Activated CD8-positive, alpha-beta memory T cell treated with anti-CD3 and anti-CD28 coated beads for 48 hours (primary cell): ENCODE measurements at places on chromosomes 1 and 21.

- DNase-seq, result no peak
Measured at GRCh38 chr1:44821240-44821715, 13.0 kb downstream of the BTBD19 start.

- no peak for DNase-seq
Measured at GRCh38 chr1:119409731-119410130, 5.2 kb upstream of the HSD3B2 start.

DNA sequence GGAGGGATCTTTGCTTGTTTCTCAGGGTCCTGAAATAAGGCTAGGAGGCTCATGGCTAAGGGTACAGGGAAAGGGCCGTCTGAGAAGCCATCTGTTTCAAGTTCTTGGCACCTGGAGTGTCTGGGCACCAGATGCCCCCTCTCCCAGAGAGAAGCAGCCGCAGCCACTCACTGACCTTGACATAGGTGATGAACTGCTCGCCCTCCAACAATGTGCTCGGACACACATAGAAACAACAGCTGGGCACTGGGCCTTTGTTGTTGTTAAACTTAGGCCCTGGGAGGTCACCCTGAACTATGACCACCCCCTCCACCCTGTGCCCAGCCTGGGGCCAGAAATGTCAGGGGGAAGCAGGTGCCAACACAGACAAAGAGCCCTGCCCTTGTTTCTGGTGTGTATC lies 9.2 kb upstream of the TNNI1 start:
- DNase-seq, result no peak

GRCh38 chr1:66197785-66198184 lies 336.2 kb upstream of the SGIP1 start:
- DNase-seq, result no peak

- DNase-seq, result no peak
Measured at GRCh38 chr1:147786536-147786935, 26.1 kb upstream of the GJA5 start.

DNA sequence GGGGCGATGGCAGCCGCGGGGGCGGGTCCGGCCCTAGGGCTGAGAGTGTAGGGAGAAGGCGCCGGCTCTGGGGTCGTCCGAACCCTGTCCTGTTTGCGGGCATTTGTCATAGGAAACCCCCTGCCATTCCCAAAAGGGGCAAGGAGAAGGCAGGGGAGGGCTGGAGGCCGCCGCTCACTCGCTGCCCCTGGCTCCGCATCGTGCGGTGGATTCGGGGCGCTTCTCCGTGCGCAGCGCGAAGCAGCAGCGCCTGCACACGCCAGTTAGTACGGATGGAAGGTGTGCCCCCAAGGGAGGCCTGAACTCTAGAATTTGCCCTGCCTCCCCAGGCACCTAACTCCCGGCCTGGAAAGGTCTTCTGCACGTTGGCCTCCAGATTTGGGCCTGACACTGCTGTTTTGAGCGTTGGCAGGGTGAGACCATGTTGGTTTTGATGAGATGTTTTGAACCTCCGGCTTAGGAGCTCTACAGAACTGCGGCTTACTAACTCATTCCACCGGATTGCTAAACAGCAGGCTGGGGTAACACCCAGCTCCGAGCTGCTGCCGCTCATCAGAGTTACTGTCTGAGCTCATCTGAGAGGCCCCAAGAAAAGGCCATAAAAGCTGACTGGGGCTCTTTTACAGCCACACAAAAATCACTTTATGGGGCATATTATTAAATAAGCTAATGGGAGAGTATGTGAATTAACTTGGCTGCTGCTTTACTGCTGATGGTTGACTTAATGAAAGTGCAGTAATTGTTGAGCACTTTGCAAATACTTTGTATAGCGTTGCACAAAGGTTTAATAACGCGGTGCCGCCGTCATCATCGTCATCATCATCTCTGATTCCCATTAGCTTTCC lies 987 bp downstream of the GPR137B start:
- no peak for DNase-seq

DNA sequence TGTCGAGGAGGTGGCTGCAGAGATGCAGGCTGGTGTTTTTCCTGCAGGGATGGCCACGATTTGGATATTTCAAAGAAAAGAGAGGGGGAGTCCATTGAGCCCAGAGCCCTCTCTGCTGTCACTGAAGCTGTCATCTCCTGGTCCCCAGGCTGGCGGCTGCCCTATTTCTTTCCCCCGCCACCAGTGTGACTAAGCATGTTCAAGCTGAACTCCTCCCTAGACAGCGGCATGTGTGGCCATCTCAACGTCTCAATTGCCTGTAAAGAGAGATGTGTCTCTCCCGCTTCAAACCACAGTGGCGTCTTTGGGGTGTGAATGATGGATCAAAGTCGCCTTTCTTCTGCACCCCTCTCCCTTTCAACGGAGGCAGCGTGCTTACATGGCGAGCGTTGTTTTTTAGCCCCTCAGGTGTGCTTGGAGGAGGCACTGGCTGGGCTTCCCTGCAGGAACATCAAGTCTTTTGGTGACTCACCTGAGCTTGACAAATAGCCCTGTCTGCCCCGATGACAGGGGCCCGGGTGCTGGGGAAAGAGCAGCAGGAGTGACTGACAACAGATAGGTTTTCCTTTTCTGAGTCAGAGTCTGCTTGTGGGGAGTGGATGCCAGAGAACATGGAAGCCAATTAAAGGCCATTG lies 346.4 kb upstream of the AJAP1 start:
- DNase-seq, result no peak

- DNase-seq, result peak; percentile 49
Measured at GRCh38 chr1:4585216-4585615, 69.2 kb upstream of the AJAP1 start.

GRCh38 chr1:5725406-5725805 lies 266.8 kb downstream of the NPHP4 start:
- DNase-seq, result no peak

DNA sequence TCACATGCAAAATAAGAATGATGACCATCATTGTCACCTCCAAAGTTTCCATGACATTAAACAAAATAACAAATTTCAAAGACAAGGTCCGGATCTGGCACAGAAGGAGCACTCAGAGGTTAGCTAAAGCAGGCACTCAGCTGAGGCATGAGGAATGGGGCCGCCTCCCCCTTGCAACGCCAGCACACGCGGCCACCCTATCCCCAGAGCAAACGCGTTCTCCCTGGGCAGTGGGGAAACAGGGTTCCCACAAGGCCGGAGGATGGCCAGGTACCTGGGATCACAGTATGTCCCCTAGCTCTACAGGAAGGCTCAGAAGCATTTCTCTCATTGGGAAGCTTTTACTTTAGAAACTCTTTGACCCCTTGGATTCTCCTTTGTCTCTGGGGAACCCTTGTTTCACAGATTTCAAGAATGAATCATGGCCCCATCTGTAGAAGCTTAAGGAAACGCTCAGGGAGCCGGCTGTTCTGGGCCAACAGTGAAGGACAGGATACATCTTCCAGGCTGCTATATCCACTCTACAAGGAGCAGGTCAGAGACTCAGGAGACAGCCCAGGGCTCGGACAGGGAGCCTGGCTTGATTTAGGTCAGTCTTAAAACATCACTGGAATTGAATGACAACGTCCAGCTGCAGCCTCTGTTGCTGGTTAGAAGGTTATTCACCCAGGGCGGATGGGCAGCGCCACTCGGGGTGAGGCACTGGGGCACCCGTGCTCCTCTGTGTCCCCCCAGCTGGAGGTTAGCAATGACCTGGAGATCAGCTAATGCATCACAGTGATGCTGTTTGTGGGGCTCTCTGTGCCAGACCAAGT lies 496.4 kb downstream of the NPHP4 start:
- no peak for DNase-seq

GRCh38 chr1:167836197-167836596 lies 77.7 kb downstream of the ADCY10 start:
- DNase-seq, result no peak

DNA sequence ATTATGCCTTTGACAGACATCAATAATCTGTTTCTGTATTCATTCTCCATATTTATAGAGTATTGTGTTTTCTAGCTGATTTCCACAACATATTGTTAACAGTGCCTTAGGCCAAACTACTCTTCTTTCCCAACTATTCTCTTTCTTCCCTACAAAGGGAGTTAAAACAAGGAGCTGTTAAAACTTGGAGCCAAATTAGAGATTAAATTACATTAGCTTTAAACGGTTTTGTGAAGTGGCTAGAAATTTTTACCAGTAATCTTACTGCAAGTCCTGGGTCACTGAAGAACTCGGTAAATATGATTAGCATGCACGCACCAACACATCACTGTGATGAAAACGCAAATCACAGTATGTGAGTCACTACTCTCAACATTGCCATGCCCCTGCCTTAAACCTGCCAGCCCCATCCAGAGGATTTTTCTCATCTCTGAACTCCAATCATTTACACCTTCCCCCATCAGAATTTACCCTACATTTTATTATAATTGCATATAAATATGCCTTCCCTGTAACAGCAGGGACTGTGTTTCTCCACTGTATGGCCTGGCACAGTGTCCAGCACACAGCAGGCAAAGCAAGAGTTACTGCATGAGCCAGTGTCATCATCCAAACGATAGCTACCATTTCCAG lies 1.5 kb upstream of the PRDX6 start:
- no peak for DNase-seq

DNA sequence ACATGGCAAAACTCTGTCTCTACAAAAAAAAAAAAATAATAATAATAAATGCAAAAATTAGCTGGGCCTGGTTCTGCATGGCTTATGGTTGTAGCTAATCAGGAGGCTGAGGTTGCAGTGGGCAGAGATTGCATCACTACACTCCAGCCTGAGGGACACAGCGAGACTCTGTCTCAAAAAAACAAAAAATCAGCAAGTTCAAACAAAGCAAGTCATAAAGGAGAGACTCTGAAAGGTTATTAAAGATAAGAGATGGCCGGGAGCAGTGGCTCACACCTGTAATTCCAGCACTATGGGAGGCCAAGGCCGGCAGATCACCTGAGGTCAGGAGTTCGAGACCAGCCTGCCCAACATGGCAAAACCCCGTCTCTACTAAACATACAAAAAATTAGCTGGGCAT lies 28.8 kb downstream of the COP1 start:
- DNase-seq, result no peak

GRCh38 chr1:204530932-204531331 lies 14.7 kb downstream of the MDM4 start:
- no peak for DNase-seq

- DNase-seq, result no peak
Measured at GRCh38 chr1:234900595-234900994, 228.0 kb downstream of the TOMM20 start.

DNA sequence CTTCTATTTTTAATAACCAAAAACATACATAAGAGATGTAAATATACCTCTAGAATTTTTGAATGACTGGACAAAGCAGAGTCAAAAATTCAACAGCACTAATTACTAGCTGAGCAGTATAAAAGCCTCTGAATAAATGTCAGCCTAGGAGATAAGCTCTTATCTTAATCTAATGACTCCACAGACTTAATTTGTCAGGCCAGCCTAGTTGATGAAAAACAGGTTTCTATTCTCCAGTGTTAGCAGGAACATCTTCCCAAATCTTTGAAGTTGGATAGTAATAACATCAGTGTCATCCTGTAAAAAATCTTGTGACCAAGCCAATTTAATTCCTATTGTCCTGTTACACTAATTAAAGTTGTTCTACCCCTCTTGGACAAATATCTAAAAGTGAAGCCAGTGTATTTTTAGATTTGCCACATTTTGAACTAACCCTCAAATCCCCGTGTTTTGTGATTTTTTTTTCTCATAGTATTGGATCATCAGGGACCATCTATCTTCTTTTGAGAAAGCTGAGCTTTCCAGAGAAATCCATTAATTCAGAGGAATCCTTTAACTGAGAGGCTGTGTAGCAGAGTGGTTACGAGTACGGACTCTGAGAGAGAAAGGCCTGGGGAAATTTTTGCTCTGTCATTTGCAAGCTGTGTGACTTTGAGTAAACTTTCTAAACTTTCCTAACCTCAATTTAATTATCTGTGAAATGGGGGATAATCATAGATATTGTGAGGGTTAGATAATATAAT lies 41.2 kb downstream of the LMO4 start:
- no peak for DNase-seq

- DNase-seq, result no peak
Measured at GRCh38 chr1:212042436-212042835, 6.9 kb downstream of the DTL start.

DNA sequence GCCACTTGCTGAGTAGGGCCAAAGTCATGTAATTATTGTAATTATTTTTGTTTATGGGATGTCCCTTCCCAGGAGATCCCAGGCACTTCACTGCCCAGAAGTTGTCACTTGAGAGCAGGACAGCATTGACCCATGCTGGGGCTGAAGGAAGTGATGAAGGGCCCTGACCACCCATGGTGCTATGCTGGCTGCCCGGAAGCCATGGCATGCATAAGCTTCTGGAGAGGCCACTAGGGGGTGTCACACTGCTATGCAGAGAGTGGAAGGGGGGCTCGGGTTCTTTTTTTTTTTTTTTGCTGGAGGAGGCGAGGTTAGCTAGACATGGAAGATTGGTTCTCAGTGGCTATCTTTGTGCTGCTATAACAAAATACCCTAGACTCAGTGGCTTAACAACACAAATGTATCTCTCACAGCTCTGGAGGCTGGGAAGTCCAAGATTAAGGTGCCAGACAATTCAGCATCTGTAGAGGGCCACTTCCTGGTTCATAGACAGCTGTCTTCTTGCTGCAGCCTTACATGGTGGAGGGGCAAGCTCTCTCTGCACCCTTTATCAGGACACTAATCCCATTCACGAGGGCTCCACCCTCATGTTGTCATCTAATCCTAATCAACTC lies 84.9 kb downstream of the CNIH3 start:
- DNase-seq, result no peak

DNA sequence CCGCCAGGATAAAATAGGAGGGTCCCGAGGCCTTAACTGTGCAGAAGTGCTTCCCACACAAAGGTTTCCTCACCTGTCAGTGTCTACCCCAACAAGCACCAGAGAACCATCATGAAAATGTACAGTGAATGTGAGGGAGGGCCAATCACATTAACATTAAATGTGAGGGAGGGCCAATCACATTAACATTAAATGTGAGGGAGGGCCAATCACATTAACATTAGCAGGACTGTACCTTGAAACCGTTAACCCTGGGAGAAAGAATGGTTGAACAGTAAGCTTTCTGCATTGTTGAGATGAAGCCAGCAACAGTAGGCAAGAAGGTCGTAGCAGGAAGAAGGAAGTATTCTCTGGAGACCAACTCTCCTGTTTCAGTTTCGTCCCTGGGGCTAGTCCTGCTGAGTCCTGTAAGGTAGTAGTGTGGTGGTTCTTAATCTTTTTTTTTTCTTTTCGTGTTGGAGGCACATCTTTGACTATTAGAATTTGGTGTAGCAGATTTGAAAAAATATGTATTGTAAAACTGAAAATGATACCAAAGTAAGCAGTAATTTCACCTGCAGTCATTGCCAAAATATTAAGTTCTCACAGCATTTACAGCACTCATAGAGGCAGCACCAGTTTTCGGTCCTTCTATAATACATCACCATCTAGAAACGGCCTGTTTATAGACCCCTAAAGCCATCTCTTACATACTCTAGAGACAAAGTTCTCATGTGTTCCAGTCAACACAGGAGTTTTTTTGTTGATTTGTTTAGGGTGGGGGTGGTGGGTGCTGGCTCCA lies 98.6 kb upstream of the PPP2R5A start:
- no peak for DNase-seq

GRCh38 chr21:37766129-37766528 lies 150.1 kb downstream of the KCNJ6 start:
- DNase-seq, result no peak

DNA sequence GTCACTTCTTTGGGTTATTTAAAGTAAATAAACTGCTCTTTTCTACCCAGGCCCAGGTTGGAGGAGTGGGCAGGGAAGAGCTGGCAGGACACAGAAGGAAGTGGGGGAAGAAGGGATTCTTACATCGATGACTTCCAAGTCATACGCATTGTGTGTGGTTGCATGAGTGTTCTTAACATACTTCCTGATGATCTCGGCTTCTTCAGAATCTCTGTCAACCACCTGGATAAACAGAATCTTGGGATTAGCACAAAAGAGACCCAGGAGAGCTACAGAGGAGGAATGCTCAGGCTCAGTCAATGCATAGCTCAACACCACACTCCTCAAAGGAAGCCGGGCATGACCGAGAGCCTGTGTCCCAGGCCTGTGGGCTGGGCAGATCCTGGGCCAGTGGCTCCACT lies 42.1 kb downstream of the PARP1 start:
- DNase-seq, result no peak
